Activated CD4-positive, alpha-beta T cell treated with anti-CD3 and anti-CD28 coated beads, Interleukin-2, amount 10 ng/mL, durations not matched to agents 24 days and 14 days (primary cell): ENCODE measurements at places on chromosomes 6 and 20. TPM values are rescaled to one million over a fixed set of nuclear protein-coding genes. Genes with fewer than 3 reads are reported as not detected.

The GABRR2 gene
- total RNA-seq = 0.19 and 1.0 TPM in 2 replicates

The KIAA0408 gene
- total RNA-seq = 8.2 and 8.7 TPM in 2 replicates

- DNase-seq = no peak
Measured at GRCh38 chr6:122704066-122704465, 75.5 kb upstream of the FABP7 start.

DNA sequence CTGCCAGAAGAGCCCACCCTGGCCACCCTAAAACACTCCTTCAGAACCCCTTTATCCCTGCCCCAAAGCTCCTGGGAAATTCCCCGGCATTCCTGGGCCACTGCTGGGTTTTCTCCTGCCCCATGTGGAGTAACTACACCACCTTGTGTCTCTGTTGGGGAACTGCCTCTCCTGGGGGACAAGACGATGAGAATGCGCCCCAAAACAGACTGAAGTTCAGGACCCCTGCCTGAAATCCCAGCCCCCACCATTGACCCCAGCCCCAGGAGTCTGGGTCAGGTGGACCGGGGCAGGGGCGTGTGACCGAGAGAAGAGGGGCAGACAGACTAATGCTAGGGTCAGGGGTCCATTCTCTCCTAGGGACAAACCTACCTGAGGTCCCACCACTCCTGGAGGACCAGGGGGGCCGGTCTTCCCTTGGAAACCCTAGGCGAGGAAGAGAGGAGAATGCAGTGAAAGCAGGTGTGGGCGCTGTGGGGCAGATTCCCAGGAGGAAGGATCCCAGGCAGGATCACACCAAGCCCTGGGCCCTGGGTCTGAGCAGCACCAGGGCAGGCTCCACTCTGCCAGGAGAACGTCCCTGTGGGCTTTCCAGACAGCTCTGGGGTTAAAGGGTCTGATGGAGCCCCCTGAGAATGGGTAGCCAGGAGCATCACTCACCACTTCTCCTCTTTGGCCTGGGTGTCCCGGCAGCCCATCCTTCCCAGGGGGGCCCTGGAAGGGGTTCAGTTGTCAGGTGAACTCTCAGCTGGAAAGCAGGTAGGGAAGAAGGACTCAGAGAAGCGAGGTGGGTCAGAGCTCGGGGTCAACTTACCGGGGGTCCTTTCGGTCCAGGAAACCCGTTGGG lies 19.4 kb downstream of the COL11A2 start:
- DNase-seq = no peak

The SALL4 gene
- 0.28 and 0.75 TPM in 2 replicates for total RNA-seq

DNA sequence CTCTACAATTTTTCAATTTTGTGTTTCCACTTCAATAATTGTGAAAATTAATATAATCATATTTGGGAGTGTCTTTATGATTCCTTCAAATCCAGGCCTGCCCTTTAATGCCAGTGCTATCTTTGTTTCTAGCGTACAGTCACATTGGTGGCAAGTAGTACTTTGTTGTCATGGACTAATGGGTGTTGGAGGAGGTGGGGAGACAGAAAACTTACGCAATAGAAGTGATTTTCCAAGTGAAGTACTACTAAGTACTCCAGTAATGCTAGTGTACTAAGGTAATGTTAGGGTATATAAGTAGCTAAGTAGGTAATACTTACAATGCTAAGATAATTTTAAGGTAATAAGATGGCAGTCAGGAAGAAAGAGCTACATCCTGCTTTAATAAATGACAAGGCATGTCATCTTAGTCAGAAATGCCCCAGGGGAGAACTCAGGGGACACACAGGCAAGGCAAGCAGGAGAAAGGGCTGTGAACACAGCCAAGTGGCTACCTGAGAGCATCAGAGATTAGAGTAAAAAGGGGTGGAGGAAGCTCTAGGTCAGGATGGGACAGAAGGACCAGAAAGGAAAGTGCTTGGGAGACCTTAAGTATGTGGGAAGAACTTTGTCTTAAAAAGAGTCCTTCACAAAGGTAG lies 217.2 kb upstream of the PRDM1 start:
- DNase-seq = peak; percentile 45

- DNase-seq = no peak
Measured at GRCh38 chr6:163249651-163250101, 164.8 kb upstream of the QKI start.

The ANKRD66 gene
- not detected in 2 replicates for total RNA-seq

DNA sequence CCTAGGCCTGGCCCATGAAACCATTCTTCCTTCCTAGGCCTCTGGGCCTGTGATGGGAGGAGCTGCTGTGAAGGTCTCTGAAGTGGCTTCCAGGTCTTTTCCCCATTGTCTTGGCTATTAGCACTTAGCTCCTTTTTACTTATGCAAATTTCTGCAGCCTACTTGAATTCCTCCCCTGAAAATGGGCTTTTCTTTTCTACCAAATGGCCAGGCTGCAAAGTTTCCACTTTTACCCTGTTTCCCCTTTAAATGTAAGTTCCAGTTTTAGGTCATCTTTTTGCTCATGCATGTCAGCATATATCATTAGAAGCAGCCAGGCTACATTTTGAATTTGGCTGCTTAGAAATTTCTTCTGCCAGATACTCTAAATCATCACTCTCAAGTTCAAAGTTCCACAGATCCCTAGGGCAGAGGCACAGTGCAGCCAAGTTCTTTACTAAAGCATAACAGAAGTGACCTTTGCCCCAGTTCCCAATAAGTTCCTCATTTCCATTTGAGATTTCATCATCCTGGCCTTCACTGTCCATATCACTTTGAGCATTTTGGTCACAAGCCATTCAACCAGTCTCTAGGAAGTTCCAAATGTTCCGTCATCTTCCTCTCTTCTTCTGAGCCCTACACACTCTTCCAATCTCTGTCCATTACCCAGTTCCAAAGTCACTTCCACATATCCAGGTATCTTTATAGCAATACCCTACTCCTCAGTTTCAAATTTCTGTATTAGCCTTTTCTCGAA lies 71.9 kb downstream of the TBC1D7 start:
- DNase-seq = no peak

GRCh38 chr6:12383448-12383847 lies 93.3 kb downstream of the EDN1 start:
- no peak for DNase-seq

DNA sequence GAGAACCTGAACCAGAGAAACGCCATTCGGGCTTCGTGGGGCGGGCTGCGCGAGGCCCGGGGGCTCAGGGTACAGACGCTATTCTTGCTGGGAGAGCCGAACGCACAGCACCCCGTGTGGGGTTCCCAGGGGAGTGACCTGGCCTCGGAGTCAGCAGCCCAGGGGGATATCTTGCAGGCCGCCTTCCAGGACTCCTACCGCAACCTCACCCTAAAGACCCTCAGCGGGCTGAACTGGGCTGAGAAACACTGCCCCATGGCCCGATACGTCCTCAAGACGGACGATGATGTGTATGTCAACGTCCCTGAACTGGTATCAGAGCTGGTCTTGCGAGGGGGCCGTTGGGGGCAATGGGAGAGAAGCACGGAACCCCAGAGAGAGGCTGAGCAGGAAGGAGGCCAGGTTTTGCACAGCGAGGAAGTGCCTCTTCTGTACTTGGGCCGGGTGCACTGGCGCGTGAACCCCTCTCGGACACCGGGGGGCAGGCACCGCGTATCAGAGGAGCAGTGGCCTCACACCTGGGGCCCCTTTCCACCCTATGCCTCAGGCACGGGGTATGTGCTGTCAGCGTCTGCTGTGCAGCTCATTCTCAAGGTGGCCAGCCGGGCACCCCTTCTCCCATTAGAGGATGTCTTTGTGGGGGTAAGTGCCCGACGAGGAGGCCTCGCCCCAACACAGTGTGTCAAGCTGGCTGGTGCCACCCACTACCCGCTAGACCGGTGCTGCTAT lies 904 bp downstream of the B3GALT4 start:
- peak; percentile 76 for DNase-seq

DNA sequence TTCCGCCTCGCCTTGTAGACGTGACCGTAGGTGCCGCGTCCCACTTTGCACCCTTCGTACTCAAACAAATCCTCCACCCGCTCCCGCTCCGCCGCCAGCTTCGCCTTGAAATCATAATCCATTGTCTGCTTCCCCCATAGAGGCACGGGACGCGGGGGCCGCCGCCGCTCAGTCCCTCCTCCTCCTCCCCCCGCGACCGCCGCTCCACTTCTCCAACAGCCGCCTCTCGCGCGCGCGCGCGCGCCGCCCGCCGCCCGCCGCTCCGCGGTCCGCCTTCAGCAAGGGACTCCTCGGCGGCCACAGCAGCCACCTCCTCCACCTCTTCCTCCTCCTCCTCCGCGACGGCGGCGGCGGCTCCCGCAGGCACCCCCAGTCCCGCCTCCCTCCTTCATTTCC lies 256 bp downstream of the CDK19 start:
- DNase-seq = no peak

GRCh38 chr6:16327777-16328325 lies 89.5 kb downstream of the GMPR start:
- DNase-seq = no peak

The ZNF311 gene
- total RNA-seq = 0.86 and 0.97 TPM in 2 replicates

- DNase-seq = no peak
Measured at GRCh38 chr20:54535746-54536145, 60.4 kb downstream of the DOK5 start.

The TMEM170B gene
- 0.72 and 0.73 TPM in 2 replicates for total RNA-seq

GRCh38 chr6:159682295-159682694 lies 10.7 kb downstream of the SOD2 start:
- DNase-seq = no peak

DNA sequence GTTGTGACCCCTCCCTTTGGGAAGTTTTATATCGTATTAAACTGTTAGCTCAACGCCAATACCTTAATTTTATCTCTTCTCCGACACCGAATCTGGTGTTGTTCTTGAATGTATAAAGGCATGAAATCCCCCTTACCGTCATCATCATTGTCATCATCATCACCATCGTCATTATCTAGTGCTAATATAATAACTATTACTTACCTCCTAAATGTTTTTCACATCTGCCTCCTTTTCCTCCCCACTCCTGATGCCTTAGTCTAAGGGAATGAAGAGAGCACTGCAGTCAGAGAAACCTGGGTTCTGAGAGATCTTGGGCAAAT lies 677 bp upstream of the ZBTB24 start:
- DNase-seq = peak; percentile 57

The SLC35D3 gene
- total RNA-seq = not detected in 2 replicates

The FKBP1C gene
- 3.5 and 3.6 TPM in 2 replicates for total RNA-seq

The SEMG1 gene
- total RNA-seq = not detected in 2 replicates

DNA sequence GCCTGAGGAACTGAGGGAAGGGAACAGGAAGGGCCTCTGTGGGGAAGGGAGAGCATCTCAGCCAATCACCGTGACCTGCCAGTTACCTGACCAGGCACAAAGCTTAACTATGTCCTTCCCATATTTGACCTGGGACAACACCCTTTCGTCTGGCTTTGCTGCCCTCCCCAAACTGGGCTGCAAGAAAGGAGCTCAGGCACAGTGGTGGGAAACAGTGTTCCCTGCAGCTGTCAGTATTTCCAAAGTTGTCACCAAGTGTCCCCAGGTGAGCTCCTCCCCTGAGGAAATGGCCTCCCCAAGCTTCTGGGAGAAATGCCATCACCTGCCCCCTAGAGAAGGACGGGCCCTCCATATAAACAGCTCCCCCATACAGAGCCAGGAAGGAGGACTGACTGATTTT lies 17.9 kb downstream of the NCR2 start:
- DNase-seq = no peak

DNA sequence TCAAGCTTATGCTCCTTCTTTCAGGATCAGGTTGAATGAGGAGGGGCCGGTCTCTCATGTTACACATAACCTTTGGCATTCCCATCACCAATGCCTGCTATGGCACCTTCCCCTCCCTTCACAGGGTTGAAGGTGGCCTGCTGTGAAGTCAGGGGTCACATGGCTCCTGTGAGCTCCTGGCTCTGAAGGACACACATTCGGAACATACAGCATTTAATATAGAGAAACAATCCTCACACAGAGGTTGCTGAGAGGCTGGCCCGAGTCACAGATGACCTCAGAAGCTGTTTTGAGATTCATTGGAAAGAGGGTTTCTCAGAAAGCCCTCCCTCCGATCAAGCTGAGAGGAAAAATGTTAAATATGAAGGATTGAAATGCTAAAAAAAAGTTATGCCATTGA lies 82.1 kb downstream of the PSMG4 start:
- DNase-seq = no peak

- DNase-seq = no peak
Measured at GRCh38 chr6:2482773-2483172, 237.4 kb upstream of the GMDS start.

The PFDN4 gene
- total RNA-seq = 72.2 and 80.5 TPM in 2 replicates

DNA sequence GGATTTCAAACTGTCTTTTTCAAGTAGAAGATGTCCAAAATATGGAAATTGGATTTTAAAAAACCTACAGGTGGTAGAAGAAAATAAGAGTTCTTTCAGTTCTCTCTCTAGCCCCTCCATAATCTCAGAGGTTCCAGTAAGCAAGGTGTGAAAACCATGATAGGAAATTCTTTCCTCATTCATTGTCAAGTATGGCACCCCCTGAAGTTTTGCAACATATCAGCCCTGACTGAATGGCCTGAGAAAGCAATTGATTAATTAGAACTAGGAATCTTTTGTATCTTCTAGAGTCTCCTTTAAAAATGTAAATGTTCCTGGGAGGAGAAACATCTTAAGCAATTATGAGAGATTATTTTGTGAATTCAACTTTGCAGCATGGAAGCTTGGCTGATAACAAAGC lies 198.7 kb upstream of the STXBP5 start:
- DNase-seq = no peak

The MOG gene
- not detected in 2 replicates for total RNA-seq

The OR2B6 gene
- not detected in 2 replicates for total RNA-seq

DNA sequence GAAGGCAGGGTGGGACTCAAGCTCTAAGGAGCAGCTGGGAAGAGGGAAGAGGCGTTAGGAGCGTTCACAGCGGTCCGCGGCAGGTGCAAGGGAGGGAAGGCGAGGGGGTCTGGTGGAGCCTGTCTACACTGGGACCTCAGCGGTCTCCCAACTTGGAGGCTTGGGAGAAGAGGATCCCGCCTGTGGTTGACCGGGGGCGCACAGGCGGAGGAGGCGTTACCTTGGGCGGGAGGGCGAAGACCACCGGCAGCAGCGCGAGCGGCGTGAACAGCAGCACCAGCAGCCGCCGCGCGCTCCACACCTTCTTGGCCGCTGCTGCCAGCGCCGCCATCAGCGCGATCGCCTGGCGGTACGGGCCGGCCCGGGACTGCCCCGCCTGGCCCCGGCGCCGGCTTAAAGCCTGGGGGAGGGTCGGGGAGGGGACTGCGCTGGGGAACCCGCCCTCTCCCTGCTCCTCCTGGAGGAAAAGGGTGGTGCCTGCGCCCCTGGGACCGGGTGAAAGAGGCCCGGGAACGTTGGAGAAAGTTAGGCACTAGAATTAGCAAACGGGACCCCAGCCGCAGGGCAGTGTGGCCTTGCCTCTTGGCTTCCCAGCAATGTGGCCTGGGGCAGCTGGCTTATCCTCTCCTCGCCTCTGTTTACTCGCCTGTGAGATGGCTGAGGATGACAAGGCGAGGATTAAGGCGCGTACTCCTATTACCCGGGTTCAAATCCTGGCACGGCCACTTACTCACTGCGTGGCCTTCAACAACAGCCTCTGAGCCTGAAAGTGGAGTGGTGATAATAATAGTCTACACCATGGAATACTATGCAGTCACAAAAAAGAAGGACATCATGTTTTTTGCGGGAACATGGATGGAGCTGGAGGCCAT lies at the start of gene SLC13A3:
Gene SLC13A3 (minus strand): TSS at position 369 of the 872 bp plus-strand sequence. CDS start 38 bp downstream, at position 331.
- DNase-seq = no peak

- no peak for DNase-seq
Measured at GRCh38 chr20:20938599-20938998, 167.6 kb downstream of the LINC00237 start.
